ENCODE measurements at places on chromosomes 11 and 22. TPM values are rescaled to one million over a fixed set of nuclear protein-coding genes. Genes with fewer than 3 reads are reported as not detected.
A peak's percentile ranks its signal among the peaks of the same experiment; 100 is the strongest.

GRCh38 chr22:46337870-46338269 lies 2.4 kb downstream of the TRMU start:
- peaks cover 6% of the 10 kb centered on the region for H3K4me1 ChIP-seq
- no peak overlapping the region for H3K4me3 ChIP-seq
- no peaks in the 10 kb centered on the region for H3K27me3 ChIP-seq
- no peak overlapping the region for H3K27ac ChIP-seq
- no peak for DNase-seq

Gene DDTL
- total RNA-seq = 3.0 TPM

Gene MRPL23
- total RNA-seq = 140 TPM

DNA sequence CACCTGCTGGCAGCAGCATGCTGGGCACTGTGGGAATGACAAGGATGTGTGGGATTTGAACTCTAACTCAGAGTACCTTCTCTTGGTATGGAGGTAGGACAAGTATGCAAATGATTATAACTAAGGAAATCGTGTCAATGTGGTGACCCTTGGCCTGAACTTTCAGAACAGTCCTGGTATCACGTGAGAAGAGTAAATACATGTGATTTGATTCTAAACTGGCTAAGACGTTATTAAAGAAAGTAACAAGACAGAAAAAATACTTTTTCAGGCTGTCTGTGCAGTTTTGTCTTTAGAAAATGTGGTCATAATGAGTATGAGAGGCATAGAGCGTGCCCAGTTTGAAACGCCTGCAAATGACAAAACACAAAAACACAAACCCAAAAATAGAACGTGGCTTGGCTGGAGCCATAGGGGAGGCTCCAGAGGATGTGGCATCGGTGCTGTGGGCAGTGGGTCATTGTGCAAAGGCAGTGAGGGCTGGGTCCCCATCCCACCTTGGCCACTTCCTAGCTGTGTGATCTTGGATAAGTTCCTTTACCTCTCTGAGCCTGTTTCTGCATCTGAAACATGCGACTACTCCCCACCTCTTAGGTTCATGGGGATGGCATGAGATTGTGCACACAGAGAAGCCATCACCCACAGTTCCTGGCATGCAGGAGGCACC lies 18.4 kb upstream of the IL2RB start:
- no peak overlapping the region for H3K4me3 ChIP-seq
- DNase-seq = no peak
- peaks cover 5% of the 10 kb centered on the region for H3K4me1 ChIP-seq
- H3K36me3 ChIP-seq = no peaks in the 10 kb centered on the region

DNA sequence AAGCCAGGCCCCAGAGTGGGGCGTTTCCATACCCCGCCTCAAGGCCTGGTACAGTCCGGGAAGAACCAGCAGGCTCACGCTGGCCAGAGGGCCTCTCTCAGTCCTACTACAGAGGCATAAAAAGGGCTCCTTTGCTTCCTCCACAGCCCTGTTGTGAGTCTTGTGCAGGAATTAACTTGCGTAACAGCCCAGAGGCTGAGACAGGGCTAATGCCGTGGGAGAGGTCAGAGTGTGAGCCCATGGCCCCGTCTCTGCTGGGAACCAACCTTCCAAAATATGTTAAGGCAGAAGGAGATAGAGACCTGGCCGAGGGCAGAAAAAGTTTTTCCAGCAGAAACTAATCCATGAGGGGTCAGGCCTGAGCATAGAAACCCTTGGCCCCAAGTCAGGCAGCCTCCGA lies 19.9 kb upstream of the TMEM184B start:
- H3K4me3 ChIP-seq = no peak overlapping the region
- H3K27ac ChIP-seq = no peak overlapping the region
- no peak for DNase-seq
- no peaks in the 10 kb centered on the region for H3K36me3 ChIP-seq

GRCh38 chr11:130490682-130491449 lies 42.4 kb downstream of the ADAMTS15 start:
- no peak overlapping the region for H3K4me3 ChIP-seq
- H3K4me1 ChIP-seq = peaks cover 5% of the 10 kb centered on the region
- DNase-seq = no peak
- H3K27me3 ChIP-seq = no peaks in the 10 kb centered on the region
- H3K27ac ChIP-seq = no peak overlapping the region
- no peaks in the 10 kb centered on the region for H3K36me3 ChIP-seq

Gene KCNK7
- total RNA-seq = 0.40 TPM

Gene DGCR6
- 0.57 TPM for total RNA-seq

DNA sequence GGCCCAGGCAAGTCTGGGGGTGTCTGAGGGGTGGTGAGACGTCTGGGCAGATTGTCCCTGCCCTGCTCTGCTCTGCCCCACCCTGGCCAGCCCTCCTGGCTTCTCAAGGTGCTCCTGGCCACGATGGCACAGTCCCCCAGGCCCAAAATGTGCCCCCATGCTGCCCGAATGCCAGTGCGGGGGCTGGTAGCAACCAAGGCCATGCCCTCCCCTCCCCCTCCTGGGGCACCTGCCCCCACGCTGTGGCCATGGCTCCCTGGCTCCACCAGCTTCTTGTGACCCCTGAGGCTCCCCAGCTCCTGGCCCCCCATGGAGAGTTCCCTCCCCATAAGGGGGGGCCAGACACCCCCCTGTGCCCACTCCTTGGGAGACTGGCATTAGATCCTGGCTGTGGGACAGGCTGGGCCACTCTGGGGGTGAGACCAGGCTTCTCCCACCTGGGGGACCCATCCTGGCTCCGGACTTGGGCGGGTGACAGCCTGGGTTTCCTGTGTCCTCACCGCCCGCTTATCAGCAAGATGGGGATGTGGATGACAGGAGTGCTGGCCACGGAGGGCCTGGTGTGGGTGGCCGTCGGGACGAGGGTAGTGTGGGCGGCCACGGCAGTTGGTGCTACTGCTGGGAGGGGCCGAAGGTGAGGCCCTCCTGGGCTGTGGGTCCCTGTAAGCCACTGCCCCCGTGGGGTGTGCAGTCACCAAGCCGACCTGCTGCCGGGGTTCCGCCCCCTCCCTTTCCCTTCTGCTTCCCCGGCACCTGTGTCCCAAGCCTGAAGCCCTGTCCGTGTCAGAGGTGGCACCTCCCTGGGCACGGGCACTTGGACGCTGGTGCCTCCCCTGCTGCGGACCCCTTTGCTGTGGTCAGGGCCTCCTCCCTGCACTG lies 15.9 kb upstream of the MUC6 start:
- H3K4me3 ChIP-seq = no peak overlapping the region
- peak overlapping the region; percentile 93 for H3K27ac ChIP-seq
- peaks cover 11% of the 10 kb centered on the region for H3K27me3 ChIP-seq
- peaks cover 5% of the 10 kb centered on the region for H3K4me1 ChIP-seq
- H3K36me3 ChIP-seq = no peaks in the 10 kb centered on the region
- DNase-seq = no peak

Gene IGLL1
- total RNA-seq = not detected

Gene OR6T1
- total RNA-seq = not detected

Gene KLHL35
- total RNA-seq = 0.67 TPM

Gene TNNT3
- total RNA-seq = not detected

GRCh38 chr11:62555464-62556107 lies 9.0 kb upstream of the AHNAK start:
- peaks cover 53% of the 10 kb centered on the region for H3K4me1 ChIP-seq
- peak overlapping the region; percentile 92 for H3K27ac ChIP-seq
- H3K36me3 ChIP-seq = peaks cover 15% of the 10 kb centered on the region
- no peaks in the 10 kb centered on the region for H3K27me3 ChIP-seq
- no peak overlapping the region for H3K4me3 ChIP-seq

DNA sequence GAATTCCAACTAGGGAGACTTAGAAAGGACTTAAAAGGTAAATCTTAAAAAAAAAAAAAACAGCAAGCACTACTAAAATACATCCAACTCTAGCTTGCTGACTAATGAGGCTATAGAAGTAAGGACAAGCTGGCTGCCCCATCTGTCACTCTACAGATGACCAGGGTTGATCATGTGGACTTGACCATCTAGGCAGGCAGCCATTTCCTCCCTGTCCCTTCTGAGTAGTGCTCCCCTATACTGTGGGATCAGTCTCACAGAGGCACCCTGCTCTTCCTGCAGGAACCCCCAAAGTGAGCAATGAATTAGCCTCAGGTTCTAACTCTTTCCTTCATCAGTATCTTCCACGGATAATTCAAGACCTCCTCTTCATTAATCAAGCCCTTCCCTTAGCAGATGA lies 12.3 kb downstream of the SLC1A2 start:
- no peak overlapping the region for H3K27ac ChIP-seq
- no peaks in the 10 kb centered on the region for H3K36me3 ChIP-seq
- no peak overlapping the region for H3K4me3 ChIP-seq
- no peaks in the 10 kb centered on the region for H3K27me3 ChIP-seq
- H3K4me1 ChIP-seq = no peaks in the 10 kb centered on the region

Gene FOLR3
- total RNA-seq = not detected

DNA sequence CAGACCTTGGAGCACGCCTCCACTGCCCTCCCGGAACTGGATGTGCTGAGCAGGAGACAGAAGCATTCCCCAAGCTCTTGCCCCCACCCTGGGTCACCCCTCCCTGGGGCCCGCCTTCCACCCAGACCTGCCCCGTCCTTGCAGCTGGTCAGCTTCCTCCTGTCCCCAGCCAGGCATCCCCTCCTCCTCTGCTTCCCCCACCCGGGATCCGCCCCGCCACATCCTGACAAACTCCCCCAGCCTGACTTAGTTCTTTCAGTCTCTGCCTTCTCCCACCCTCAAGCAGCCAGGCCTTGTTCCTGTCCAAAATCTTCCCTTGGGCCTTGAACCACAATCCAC lies 1.1 kb upstream of the PLXNB2 start:
- peak; percentile 72 for DNase-seq
- H3K4me3 ChIP-seq = no peak overlapping the region
- no peaks in the 10 kb centered on the region for H3K27me3 ChIP-seq
- H3K4me1 ChIP-seq = peaks cover 21% of the 10 kb centered on the region
- peak overlapping the region; percentile 64 for H3K27ac ChIP-seq

DNA sequence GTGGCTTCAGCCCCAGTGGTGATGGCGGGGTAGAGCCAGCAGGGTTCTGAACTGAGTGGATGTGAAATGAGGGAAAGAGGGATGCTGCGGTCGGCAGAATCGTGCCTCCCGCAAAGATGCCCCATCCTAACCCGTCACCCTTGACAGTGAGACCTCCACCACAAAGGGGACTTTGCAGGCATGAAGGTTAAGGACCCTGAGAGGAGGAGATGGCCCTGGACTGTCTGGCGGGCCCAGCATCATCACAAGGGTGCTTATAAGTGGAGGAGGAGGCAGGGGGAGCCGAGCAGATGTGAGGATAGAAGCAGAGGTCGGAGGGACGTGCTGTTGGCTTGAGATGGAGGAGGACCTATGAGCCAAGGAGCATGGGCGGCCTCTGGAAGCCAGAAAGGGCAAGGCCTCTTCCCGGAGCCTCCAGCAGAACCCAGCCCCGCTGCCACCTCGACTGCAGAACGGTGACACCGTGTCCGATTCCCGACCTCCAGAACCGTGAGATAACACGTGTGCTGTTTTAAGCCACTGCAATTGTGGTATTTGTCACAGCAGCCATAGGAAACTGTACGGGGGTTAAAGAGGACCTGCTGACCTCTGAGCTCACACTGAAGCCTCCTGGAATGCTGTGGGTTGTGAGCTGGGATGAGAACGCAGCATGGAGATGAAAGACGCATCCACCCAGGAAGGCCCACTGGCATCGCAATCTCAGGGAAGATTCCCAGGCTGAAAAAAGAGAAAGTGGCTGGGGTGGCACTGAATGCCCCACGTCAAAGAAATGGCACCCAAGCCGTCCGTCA lies 10.9 kb downstream of the LINC01488 start:
- H3K4me1 ChIP-seq = no peaks in the 10 kb centered on the region
- no peaks in the 10 kb centered on the region for H3K36me3 ChIP-seq
- no peak overlapping the region for H3K27ac ChIP-seq
- DNase-seq = no peak
- no peaks in the 10 kb centered on the region for H3K27me3 ChIP-seq
- H3K4me3 ChIP-seq = no peak overlapping the region

GRCh38 chr11:124551987-124552386 lies 8.5 kb upstream of the OR8B12 start:
- H3K4me3 ChIP-seq = no peak overlapping the region
- no peak overlapping the region for H3K27ac ChIP-seq
- H3K27me3 ChIP-seq = no peaks in the 10 kb centered on the region
- no peaks in the 10 kb centered on the region for H3K4me1 ChIP-seq
- H3K36me3 ChIP-seq = no peaks in the 10 kb centered on the region
- DNase-seq = no peak

DNA sequence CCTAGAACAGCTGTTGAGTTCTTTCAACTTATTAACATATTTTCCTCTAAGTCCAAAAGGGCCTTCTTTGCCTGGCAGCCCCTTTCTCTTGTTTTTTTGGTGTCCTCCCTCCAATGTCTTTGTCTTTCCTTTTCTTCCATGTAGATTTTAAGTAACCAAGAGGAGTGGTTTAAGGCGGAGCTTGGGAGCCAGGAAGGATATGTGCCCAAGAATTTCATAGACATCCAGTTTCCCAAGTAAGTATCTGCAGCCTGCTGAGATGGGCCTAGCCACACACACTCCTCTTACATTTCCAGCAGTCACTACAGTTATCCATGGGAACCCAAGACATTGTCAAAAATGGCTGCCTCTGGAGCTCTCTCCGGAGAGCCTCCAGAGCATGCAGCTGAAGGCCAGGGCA lies 4.5 kb upstream of the TMA7B start:
- H3K36me3 ChIP-seq = no peaks in the 10 kb centered on the region
- no peaks in the 10 kb centered on the region for H3K4me1 ChIP-seq
- H3K4me3 ChIP-seq = no peak overlapping the region
- no peak overlapping the region for H3K27ac ChIP-seq
- no peaks in the 10 kb centered on the region for H3K27me3 ChIP-seq
- DNase-seq = no peak

- H3K27ac ChIP-seq = peak overlapping the region; percentile 89
- no peaks in the 10 kb centered on the region for H3K36me3 ChIP-seq
- no peaks in the 10 kb centered on the region for H3K4me1 ChIP-seq
- DNase-seq = no peak
Measured at GRCh38 chr11:83192606-83193245, 786 bp upstream of the ANKRD42 start.

DNA sequence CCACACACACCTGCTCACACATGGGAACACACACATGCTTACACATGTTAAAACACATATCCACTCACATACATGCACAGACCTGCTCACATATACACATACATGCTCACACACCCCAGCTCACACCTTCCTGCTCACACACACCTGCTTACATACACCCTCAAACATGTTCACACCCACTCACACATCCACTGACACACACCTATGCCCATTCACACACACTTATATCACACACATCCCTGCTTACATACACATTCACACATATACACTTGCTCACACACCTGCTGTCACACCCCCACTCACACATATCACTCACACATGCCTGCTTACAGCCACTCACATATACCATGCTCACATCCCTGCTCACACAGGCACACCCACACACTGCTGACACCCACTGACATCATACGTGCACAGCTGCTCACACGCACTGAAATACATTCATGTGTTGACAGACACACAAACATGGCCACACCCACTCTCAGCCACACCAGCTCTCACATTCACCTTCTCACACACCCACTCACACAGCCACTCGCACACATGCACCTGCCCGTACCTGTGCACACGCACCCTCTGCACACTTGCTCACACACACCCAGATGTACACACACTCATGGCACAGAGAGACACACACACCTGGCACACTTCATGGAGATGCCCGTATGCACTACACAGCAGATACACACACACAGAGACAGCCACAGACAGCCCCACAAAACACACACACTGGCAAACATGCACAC lies 5.7 kb upstream of the MYBPC3 start:
- no peak overlapping the region for H3K4me3 ChIP-seq
- no peak for DNase-seq
- H3K36me3 ChIP-seq = no peaks in the 10 kb centered on the region

- DNase-seq = peak; percentile 47
- H3K4me3 ChIP-seq = peak overlapping the region; percentile 78
- peaks cover 13% of the 10 kb centered on the region for H3K36me3 ChIP-seq
- no peaks in the 10 kb centered on the region for H3K27me3 ChIP-seq
- H3K4me1 ChIP-seq = peaks cover 21% of the 10 kb centered on the region
Measured at GRCh38 chr11:93740031-93740729, 1.1 kb downstream of the TAF1D start.

Data from colonic mucosa (tissue), 4 donors.